ENCODE measurements at places on chromosomes 3 and 15.
A peak's percentile ranks its signal among the peaks of the same experiment; 100 is the strongest.

DNA sequence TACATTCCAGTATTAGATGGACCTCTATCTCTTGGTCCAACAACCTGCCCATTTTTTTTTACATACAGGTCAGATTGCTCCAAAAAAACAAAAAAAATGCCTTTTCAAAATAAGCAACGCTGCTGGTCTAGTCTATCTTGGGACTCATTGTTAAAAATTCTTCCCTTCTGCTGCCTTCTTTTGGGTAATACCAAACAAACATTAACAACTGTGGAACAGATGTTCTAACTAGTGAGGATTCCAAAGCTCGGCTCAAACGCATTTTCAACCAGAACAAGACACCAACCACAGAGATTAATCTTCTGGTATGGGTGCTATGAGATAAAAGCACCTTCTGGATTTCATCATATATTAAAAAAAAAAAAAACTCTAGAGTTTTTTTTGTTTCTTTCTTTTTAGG, 24.7 kb downstream of the ARHGAP31 start:
- DNase-seq: no peak

GRCh38 chr3:21421096-21421495, 329.9 kb downstream of the ZNF385D start:
- DNase-seq: no peak

- no peak for DNase-seq
These were observed 48.7 kb downstream of the PRICKLE2 start for GRCh38 chr3:64176461-64176996.

DNA sequence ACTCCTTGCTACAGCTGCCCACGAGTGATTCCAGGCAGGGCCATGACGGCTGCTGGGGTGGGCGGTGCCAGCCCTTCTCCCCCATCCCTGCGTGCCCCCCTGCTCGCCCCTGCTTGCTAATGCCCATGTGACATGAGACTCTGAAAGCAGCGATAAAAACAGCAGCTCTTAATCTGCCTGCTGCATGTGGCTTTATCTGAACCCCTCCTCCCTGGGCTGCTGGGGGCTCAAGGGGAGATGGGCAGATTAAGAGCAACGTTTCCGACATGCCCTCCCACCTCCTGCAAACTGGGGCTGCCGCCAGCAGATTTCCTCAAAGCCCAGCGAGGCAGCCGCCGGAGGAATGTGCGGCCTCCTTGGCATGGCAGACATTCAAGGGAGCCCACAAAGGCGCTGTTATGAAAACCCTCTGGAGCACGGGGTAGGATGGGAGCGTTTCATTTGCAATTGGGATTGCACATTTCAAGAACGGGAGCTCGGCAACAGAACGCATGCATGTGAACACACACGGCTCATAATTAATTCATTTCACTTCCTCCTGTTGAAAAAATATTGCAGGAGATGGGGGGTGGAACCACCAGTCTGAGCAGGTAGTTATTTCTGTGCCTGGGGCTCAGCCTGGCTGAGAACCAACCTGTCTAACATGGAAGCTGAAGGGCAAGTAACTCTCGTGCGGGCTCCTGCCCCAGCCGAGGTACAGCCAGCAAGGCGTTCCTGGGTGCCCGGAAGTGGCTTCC, 504.2 kb upstream of the PROK2 start:
- DNase-seq: peak; percentile 86

DNA sequence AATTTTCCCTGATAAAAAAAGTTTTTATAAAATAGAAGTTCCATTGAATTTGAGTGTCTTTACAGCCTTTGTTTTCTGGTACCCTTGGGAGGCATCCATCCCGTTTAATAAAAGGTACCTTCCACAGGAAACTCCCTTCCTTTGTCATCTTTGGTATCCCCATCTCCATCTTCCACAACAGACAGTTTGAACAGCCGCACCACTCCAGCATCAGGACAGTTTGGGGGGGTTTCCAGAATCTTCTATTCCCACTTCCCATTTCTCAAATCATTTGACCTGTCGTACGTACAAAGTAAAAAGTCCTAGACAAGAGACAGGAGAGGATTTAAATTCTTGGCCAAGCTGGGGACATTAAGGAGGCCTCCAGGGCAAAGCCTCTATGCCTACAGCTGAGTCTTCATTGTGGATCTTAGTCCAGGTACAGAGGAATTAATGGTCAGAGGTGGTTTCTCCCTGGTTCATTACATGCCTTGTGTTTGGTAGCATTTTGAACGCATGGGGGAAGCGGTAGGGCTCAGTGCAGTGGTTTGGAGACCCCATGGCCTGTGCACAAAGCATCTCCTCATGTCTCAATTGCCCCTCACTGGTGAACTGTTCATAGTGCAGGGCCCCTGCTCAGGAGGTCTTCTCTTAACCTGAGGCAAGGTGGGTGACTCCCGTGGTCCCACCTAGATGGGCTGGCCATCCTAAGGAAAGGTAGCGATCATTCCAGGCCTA, 19.4 kb upstream of the BCL2A1 start:
- no peak for DNase-seq

DNA sequence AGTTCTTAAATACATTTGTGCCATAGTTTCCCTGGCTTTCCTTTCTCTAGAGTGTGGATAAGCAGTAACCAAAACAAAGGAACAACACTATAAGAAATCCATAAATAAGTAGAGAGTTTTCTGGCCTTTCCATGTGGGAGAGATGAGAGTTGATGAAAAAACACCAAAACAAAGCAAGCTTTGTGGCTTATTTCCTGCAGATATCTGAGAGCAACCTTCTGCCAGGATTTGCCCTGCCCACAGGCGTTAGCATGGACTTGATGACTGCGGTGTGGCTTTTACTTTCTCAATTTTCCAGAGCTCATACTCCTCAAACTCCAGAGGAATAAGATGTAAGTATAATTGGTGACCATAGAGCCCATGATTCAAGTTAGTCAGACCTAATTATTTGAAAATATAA, 194.9 kb downstream of the RAP2B start:
- DNase-seq: no peak

DNA sequence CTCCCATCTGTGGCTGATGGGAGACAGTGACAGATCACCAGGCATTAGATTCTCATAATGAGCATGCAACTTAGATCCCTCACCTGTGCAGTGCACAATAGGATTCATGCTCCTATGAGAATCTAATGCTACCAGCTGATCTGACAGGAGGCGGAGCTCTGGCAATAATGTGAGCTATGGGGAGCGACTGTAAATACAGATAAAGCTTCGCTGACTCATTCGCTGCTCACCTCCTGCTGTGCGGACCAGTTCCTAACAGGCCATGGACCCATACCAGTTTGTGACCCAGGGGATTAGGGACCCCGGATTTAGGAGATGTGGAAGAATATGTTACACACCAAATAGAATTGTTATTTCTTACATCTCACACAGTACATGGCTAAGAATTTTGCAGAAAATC, 6.7 kb downstream of the ARGFX start:
- no peak for DNase-seq

DNA sequence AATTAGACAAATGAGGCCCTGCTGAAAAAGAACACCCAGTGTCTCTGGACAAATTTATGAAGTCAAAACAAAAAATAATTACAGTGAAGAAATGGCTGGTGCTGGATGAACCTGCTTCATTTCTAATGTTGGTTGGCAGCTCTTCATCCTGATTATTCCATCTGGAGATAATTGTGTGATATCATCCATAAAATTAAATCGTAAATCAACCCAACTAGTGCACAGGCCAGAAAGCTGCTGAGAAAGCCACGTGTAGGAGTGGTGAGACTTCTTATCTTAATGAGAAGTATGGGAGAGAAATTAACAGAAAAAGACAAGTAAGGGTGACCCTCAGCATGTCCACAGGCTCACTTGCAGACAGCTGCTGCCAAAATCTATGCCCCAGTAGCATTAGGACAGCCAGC, 465.2 kb upstream of the TGFBR2 start:
- no peak for DNase-seq

DNA sequence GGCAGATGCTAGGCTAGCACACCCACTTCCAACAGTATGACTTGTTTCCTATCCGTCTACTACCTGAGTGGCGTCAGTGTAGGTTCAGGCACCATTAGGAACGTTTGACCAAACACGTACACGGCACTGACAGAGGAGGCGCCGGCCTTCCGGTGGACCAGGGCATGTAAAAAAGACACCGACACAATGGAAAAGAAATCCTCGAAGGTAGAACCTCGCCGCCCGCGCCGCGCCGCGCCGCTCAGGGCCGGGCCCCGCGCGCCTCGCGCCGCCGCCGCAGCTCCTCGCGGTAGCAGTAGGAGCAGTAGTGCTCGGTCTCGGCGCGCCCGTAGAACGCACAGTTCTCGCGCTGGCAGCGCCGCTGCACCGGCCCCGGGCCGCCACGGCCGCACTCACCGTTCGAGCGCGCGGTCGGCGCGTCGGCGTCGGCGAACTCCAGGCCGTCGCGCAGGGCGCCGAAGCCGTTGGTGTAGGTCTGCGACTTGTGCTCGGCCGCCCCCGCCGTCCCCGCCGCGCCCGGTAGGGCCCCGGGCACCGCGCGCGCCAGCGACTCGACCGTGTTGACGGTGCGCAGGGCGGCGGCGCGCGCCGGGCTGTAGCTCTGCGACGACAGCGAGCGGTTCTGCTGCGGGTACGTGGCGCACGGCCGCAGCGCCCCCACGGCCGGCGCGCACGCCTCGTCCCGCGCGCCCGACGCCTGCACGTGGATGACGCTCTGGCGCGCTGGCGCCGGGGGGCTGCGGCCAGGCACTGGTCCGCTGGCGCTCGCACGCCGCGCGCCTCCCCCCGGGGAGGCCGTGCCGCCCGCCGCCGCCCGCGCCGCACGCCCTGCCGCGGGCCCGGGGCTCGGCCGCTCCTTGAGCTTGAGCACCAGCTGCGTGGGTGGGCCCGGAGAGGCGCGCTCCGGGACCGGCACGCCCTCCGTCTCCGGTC, 156.7 kb downstream of the KLF13 start:
- no peak for DNase-seq

GRCh38 chr3:126604691-126605090, 46.0 kb upstream of the C3orf22 start:
- DNase-seq: no peak

DNA sequence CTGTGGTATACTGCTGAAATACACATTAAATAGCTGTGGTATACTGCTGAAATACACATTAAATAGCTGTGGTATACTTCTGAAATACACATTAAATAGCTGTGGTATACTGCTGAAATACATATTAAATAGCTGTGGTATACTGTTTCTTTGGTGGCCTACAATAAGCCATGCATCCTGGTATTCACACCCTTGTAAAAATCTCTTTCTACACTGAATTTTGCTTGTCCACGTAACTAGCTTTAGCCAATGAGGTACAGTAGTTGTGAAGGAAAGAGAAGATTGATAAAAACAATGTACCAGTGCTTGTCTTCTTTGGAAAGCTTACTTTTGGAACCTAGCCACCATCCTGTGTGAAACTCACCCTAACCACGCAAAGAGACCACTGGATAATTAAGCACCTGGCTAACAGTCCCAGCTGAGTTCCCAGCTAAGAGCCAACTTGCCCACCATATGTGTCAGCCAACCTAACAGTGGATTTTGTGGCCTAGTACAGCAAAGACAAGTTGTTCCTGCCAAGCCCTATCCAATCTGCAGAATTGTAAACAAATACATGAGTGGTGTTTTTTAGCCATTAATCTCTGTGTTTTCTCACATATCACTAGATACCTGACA, 103.4 kb upstream of the MELTF start:
- no peak for DNase-seq

GRCh38 chr3:149638228-149639092, 19.4 kb downstream of the WWTR1 start:
- DNase-seq: peak; percentile 51

GRCh38 chr3:195666-196065, 897 bp upstream of the CHL1 start:
- DNase-seq: no peak

Measured in left hindlimb (tissue), 1 donor.